Activated CD8-positive, alpha-beta memory T cell treated with anti-CD3 and anti-CD28 coated beads for 24 hours (primary cell): ENCODE measurements at places on chromosomes 4 and X.

- no peak for DNase-seq
Observed at GRCh38 chr4:21366312-21366711, 582.3 kb downstream of the KCNIP4 start.

DNA sequence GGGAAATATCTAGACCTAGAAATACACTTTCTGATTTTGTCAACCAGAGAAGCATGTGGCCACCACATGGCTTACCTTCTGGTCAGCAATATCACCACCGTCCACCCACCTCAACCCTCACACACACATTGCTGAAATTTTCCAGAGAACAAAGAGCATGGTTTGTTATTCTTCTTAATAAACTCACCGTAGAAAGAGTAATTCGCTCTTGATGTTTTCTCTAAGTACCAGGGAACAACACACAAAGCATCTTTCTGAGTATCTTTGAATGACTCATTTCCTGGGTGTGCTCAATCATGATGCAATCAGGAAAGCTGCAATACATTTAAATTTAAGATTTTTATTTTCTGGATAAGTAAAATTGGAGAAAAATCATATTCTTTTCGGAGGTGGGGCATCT, 24.7 kb upstream of the LRAT start:
- no peak for DNase-seq

GRCh38 chr4:90137555-90137954, 10.4 kb downstream of the CCSER1 start:
- DNase-seq = no peak

DNA sequence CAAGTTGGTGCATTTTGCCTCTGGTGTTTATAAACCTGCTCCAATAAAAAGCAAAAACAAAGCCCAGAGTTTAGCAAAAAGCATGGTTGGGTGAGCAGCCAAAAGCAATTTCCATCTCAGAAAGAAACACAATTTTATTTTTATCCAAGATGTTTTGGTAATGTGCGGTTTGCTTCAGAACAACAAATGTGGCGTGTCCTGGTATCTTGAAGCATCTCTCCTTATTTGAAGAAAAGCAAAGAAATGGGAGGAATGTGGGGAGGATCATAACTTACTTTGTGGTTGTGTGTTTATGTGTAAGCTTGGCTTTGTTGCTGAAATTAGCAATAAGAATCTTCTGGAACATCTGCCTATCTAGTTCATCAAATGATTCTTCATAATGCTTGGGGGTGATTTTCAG, 88.3 kb upstream of the DDX3X start:
- DNase-seq = no peak

DNA sequence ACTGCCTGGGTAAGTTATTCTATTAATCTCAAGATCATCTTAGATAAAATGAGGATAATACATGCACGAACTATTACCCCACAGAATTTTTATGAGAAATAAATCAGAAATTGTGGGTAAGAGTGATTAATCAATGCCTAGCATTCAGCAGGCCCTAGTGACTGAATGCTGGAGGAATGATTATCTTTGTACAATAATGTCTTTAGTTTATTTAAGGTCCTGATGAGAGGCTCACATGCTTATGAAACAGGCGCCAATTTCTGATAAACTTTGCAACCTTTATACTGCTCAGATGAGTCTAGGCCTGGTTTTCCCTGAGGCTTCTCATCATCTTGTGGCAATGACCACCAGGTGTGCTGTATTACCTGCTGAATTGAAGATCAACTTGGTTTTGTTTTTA, 27.8 kb upstream of the BMP2K start:
- no peak for DNase-seq

DNA sequence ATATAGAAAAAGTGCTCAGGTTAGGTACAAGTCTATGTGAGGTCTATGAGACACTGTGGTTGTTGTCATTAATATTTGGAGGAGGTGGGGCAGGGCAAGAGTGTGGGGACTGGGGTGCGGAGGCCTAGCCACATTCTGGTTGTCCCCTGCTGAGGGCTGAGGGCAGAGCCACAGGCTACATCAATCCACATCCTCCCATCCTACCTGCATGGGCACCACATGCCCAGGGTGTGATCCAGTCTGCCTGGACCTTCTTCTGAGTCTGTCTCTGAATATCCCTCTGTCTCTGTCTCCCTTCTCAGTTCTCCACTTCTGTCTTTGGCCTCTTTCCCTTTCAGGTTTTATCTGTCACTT, 1.2 kb upstream of the GATA1 start:
- no peak for DNase-seq

- DNase-seq = no peak
Observed at GRCh38 chrX:95893636-95894035, 791.0 kb upstream of the DIAPH2 start.

DNA sequence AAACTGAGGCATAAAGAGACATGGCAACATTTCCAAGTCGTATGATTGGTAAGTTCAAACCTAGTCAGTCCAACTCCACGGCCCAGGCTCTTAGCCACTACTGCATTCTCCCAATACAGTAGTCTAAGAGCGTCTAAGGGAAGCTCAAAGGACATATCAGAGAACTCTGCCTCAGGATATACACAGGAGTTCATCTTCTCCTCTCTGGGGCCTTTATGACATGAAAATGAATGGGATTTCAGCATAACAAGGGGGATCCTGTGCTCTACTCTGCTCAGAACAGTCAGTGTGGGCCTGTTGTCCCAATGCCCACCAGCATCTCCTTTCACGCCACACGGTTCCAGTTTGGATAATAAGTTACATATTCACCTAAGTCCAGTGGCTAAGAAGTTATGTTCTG, 4.2 kb downstream of the GASK1B start:
- no peak for DNase-seq

DNA sequence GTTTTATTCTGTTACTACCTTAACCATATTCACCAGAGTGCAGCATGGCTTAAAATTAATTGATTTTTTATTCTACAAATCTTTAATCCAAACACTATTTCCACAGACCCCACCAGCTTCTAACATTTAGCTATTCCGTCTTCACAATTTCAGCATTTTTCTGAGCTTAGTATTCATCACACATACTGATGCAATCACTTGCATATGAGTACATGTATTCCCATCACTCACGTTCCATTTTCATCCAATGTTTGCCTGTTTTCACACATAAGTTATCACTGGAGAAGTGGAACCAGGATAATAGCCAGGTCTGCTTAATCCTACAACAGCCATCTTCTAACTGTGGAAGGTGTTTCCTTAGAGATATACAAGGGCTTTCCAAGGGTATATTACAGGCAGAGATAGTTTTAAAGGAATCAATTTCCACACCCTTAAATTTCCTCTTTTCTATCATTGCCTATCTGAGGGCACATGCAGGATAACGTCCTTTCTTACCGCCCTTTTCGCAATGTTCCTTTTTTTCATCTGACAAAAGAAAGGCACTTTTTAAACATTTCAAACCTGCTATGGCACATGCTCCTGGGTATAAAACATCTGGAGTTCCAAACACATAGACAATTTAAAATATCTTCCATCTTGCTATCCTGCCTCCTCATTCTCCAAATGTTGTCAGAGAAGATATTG, 115.8 kb downstream of the CORIN start:
- DNase-seq = no peak

DNA sequence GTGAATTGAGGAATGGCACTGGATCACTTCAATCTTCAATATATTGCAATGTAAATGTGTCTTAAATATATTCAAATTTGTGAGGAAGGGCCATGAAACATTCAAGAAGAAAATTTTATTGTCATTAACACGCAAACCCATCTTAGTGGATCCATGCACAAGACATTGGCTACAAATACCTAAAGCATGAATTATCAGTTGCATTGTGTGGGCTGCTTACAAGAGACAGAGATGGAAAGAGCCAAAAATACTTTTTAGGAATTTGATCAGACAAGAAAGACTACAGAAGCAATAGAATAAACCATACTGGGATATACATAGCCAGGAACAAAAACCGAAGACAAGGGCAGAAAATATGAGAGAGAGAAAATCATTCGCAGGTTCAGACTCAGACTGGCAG, 616.2 kb upstream of the GRIA3 start:
- no peak for DNase-seq

DNA sequence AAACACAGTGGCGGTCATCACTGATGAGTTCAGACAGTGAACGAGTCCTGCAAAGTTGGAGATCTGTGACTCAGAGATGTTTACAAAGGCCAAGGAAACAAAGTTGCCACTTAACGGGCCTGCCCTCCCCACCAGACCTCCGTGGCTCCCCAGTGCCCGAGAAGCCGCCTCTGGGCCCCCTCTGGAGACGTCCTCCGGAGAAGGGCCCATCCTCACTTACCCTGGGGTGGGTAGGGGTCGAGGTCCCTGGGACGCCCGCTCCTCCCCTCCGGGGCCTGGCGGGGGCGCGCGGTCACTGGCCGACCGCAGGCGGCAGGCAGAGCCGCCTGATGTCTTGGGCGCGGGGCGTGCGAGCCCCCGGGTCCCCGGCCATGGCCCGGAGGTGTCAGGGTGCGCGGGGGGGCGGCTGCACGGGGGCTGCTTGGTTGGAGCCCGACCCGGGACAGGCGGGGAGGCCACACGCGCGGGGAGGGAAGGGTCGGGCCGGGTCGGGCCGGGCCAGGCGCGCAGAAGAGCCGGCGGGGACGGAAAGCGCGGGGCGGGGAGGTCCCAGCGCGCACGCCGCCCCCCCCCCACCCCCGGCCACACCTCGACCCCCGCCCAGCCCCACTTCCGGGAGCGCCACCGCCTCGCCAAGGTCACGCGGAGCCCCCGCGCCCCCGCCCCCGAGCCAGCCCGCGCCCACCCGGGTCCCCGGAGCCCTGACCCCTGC, 529 bp downstream of the DHRSX start:
- peak; percentile 77 for DNase-seq

- DNase-seq = no peak
Observed at GRCh38 chr4:109994415-109994827, 81.7 kb downstream of the EGF start.

- no peak for DNase-seq
Observed at GRCh38 chr4:7463566-7464258, 29.0 kb upstream of the PSAPL1 start.

GRCh38 chr4:106277140-106277675, 38.8 kb downstream of the TBCK start:
- no peak for DNase-seq

DNA sequence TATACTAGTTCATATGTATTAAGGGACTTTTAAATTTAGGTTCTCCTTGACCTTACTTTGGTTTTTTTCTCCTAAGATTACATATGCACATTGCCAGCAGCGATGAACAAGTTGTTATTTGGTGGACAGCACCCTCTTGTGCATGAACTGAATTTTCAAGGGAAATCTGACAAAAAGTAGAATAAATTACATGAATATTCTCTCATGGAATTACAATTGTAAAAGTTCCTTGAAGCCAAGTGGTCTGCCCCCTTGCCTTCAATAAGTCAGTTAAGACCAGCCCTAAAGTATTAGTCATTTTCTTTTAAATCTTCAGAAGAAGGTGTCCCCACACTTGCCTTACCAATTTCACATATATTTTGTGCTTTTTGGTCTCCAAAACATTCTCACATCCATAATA, 30.7 kb upstream of the SMARCA5 start:
- no peak for DNase-seq

GRCh38 chr4:27176400-27176799, 315.8 kb downstream of the STIM2 start:
- no peak for DNase-seq

- DNase-seq = no peak
Observed at GRCh38 chrX:51456814-51457213, 39.6 kb downstream of the NUDT11 start.

GRCh38 chr4:90476019-90476418, 348.8 kb downstream of the CCSER1 start:
- no peak for DNase-seq

- no peak for DNase-seq
Observed at GRCh38 chr4:80243274-80244018, 23.0 kb upstream of the FGF5 start.

DNA sequence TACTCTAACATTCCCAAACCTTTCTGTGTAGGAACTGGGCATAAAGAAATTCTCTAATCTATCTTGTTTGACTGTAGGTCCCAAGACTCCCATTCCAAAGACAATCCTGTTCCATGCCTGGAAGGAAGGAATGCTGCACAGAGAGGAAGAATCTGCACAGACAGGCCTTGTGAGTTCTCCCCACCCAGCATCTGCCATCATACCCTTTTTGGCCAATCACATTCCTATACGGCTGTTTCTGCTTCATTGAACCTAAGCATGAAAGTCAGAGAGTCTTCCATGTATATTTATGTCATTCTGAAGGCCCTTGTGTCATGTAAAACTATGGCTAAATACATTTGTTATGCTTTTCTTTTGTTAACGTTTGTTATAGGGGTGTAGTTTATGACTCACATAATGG, 667.7 kb upstream of the IGFBP7 start:
- no peak for DNase-seq
